ENCODE measurements at places on chromosomes 13 and 19.

GRCh38 chr19:52658595-52658994 is 20.4 kb upstream of the ZNF83 start:
- no peak for DNase-seq

DNA sequence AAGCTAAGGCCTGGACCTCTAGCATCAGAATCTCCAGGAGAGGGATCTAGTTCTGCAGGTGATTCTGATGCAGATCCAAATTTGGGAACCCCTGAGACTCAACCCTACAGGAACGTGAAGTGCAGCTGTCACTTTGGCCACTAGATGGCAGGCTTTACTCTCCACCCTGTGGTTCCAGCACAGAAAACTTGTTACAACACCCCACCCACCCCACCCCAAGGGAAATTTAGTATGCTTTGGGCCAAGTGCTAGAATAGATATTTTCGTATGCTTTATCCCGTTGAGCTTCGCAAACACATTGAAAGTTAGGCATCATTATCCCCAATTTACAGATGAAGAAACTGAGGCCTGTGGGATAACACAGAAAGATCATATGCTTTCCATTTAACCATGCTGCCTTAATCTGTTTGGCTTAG is 232.0 kb downstream of the B3GLCT start:
- DNase-seq = no peak

GRCh38 chr19:8615813-8616596 is 5.5 kb upstream of the ADAMTS10 start:
- no peak for DNase-seq

DNA sequence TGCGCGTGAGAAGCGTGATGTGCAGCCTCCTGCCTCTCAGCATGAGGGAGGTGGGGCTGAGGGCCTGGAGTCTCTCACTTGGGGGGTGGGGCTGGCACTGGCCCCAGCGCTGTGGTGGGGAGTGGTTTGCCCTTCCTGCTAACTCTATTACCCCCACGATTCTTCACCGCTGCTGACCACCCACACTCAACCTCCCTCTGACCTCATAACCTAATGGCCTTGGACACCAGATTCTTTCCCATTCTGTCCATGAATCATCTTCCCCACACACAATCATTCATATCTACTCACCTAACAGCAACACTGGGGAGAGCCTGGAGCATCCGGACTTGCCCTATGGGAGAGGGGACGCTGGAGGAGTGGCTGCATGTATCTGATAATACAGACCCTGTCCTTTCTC is 8.7 kb downstream of the CD177 start:
- DNase-seq = no peak

GRCh38 chr13:102709536-102709935 is 14.7 kb upstream of the METTL21C start:
- no peak for DNase-seq

- no peak for DNase-seq
Observed at GRCh38 chr19:34375598-34375997, 10.6 kb downstream of the GPI start.

Measured in cerebellar nuclear complex (tissue), 1 donor.